ENCODE measurements at places on chromosomes 11 and 22.

DNA sequence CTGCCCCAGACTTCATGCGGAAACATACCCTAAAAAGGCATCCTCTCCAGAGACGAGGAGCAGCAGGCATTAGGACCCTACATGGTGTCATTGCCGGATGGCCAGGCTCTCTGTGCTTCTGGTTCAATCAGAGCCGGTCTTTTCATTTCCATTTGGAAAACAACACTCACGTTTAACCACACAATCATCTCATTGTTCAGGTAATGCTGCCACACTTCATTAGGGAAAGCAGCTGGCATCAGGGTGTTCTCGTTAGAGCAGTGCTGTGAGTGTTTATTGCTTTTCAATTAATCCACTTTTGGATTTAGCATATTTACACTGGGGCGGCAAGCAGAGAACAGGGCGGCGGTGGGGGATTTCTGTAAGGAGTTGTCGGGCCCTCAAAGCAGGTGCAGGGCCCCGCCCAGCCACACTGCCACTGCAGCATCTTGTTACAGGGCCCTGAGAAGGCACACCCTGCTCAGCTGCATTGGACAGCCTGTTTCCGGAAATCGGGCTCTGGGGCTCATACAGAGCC is 338.6 kb downstream of the SHANK2 start:
- no peak for DNase-seq

DNA sequence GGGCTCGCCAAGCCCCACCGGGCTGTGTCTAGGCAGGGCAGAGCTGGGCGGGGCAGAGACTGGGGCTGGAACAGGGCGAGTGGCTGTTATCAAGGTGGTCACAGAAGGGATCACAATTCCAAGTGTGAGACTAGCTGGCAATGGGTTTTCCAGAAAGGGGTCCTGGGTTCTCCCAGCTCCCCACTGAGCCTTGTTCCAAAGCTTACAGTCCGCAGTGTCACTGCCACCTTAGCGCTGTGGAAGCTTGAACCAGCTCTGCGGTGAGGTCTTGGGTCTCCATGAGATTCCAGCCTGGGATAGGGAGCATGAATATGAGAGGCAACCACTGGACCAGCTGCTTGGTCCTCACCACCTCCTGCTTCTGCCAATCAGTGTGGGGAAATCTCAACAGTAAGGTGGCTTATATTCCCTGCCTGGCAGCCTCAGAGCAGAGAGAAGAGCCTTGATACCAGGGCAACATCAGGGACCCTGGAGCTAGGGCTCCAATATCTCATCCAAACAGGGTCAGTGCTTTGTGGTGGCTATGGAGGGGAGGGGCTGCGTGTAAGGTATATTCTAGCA is 831 bp downstream of the CD44 start:
- peak; percentile 37 for DNase-seq

DNA sequence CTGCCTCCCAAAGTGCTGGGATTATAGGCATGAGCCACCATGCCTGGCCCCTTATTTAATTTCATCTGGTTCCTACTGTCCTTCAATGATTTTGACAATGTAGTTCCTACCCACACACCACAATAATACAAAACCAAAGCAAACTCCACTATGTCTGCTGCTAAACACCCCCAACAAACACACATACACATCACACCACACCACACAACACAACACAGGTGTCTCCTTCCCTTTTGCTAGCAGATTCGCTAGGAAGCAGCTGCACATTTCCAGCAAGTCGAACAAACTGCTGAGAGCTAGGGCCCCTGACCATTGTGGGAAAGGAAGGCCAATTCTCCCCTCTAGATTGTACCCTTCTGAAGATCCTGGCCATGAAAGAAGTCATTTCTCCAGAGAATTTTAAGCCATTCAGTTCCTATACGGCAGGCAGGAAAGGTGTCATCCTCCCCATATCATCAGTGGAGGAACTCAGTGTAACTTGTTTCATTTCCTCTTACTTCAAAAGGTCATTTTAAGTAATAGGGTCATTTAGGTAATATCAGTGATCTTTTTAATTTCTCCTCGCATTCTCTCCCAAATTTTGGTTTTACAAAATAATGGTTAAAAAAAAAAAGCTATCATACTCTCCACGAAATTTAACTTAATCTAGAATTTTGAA is 18.5 kb downstream of the NUMA1 start:
- DNase-seq, result no peak

DNA sequence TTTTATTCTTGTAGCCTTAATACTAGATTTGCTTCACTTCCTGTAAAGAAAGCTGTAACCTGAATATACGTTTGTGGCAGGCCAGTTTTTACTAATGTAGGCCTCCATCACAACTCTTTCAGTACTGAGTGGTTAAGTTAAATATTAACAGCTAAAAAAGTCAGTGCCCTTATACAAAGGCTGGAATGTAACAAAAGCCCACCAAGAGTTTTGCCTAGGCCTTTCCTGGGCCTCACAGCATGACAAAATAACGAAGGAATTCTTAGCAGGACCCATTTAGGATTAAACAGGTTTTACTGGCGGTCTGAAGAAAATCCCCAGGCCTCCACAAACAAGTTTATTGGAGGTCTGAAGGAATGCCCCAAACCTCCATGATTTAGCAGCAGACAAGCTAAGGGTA is 43.7 kb downstream of the PIWIL3 start:
- no peak for DNase-seq

- DNase-seq, result no peak
These were observed 1363.4 kb downstream of the BRD1 start for GRCh38 chr22:48464246-48464645.

DNA sequence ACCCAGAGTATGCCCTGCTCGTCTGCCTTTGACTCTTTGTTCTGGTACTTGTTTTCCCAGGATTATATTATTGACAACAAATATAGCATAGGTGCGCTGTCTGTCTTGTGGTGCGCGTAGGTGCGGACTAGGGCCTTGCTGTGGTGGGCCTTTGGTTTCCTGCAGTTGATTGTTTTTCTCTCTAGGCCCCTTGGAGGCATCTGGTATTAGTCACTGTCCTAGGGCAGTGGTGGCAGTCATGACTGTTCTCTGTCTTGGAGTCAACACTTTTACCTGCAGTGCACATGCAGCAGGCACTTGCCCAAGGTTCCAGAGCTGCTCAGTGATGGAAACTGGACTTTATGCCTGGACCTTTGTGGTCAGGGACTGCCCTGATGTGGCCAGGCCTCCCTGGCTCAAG is 18.6 kb downstream of the PPP6R2 start:
- DNase-seq, result no peak

- DNase-seq, result no peak
These were observed 29.8 kb upstream of the NFAM1 start for GRCh38 chr22:42462016-42462415.

GRCh38 chr11:71489311-71490043 is 36.5 kb downstream of the NADSYN1 start:
- no peak for DNase-seq

DNA sequence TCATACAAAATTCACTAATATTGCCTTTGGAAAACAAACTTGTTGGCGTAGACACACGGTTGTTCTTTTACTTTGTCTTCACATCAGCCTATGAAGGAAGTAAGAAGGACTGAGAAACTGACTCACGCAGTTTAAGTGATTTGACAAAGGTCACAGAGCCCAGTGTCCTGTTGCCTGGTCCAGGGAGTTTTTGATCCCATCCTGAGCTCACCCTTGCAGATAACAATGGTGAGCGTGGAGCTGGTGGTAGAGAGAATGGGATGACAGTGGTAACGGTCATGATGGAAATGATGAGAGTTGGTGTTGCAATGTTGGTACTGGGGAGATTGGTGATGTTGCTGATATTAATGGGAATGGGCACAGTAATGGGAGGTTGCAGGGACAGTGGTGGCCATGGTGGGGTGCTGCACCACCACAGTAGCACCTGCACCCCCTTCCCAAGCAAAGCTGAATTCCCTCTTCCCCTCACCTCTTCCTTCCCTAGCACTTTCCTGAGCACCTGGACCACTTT is 22.0 kb downstream of the CREB3L1 start:
- no peak for DNase-seq

GRCh38 chr11:10322830-10323792 is 18.2 kb downstream of the ADM start:
- DNase-seq, result no peak

GRCh38 chr11:134573857-134574256 is 161.8 kb upstream of the B3GAT1 start:
- DNase-seq, result no peak

DNA sequence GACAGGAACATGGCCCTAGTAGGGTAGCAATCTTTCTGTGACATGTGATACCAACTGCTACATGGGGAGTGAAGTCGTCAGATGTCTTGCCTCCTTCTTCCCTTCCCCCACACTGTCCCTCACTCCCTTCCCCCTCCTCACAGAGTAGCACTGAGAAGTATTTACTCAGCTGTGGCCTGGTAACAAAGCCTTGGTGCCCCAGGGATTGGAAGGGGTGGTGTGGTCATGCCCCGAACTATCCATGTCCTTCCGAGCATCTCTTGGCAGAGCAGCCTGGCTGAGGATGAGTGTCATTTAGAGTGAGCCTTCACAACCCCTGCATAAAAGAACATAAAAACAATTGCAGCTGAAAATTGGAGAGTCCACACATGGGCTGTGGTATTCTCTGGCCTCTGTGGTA is 46.1 kb downstream of the ARFGAP2 start:
- no peak for DNase-seq

DNA sequence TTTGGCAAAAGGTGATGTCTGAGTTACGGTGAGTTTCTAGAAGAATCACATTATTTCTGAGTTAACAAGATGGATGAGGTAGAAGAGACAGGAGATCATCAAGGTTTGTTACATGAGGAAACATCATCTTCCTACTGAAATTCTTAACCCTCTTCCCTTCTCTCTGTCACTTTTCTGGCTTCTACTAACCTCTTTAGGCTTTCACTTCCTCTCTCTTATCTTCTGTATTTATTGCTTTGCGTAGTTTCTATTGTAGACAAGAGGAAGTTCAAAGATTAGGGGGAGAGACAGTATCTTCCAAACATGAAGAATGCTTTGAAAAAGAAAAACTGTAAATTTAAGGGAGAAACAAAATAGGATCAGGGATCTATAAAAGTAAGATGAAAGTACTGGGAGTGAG is 75.4 kb downstream of the TRPC6 start:
- DNase-seq, result no peak

DNA sequence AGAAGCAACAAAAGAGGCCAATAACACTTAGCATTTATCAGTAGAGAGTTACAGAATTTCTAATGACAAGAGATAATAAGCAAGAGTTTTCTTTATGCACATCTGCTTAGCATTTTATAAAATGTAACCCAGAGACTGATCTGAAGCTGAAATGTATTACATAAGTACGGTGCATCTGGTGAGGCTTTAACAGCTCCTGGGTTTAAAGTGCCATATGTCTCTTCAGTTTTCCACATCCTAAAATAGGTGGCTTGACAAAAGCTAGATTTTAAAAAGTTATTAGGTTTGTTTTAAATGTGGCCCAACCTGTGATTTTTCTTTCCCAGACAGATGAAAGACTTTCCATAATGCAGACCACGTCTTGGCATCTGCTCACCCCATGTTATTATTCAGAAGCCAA is 620.7 kb upstream of the ARHGAP42 start:
- DNase-seq, result no peak

- no peak for DNase-seq
These were observed 921.3 kb downstream of the BRD1 start for GRCh38 chr22:48906216-48906835.

- DNase-seq, result no peak
These were observed 3.4 kb downstream of the KIRREL3 start for GRCh38 chr11:126997196-126997595.

- DNase-seq, result no peak
These were observed 3.3 kb downstream of the USP47 start for GRCh38 chr11:11845071-11845470.

- peak; percentile 64 for DNase-seq
These were observed 8.3 kb downstream of the RIN1 start for GRCh38 chr11:66328031-66328301.

DNA sequence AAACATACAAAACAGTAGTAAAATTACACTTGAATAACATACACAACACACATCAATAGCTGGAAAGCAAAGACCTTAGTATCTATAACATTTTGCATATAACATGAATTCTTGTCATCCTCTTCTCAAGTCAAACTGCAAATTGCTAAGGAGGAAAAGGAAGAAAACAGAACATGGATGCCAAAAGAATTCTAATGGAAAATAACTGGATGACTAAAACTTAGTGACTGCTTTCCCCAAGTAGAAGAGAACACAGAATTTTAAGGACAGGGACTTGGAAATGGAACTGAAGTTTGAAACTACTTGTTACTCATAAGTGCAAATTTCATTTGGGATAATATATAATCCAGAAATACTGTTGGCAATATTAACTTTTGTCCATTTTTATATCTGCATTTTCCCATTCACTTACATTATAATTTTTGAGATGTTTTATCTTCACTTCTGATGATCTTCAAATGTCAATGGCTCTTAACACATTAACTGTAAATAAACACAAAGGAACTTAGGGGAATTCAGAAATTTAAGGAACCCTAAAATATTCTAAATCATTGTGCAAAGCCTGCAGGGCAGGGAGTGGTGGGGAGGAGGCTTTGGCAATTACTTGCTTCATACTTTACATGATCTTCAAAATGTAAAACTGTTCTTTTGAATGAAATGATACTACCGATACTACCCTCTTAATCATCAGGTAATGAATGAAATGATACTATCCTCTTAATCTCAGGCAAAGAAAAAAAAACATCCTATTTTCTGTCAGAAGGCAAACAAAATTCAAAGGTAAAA is 9.9 kb downstream of the MTMR2 start:
- DNase-seq, result no peak

- DNase-seq, result no peak
These were observed 8.8 kb downstream of the KREMEN1 start for GRCh38 chr22:29081517-29082236.

- no peak for DNase-seq
These were observed 12.8 kb downstream of the PITPNB start for GRCh38 chr22:27906241-27906640.

- no peak for DNase-seq
These were observed 309.2 kb downstream of the BRD1 start for GRCh38 chr22:49518436-49518970.

DNA sequence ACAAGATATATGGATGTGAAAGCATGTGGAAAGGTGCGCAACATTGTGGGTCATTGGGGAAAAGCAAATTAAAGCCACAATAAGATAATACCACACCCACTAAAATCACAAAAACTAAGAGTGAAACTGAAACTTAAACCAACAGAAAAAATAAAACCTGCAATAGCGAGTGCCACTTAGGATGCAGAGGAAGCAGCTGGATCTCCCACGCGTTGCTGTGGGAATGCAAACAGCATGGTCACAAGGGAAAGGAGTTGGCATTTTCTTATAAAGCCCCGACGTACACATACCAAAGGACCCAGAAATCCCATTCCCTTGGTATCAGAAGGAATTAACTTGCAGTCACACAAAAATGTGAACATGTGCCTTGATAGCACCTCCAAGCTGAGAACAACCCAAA is 712.0 kb downstream of the TBC1D22A start:
- no peak for DNase-seq

All from CD4-positive, alpha-beta T cell treated with Interleukin-1 beta for 1 hour (primary cell).